Ovary (tissue), 10 donors: ENCODE measurements at places on chromosomes 3 and 15. TPM values are rescaled to one million over a fixed set of nuclear protein-coding genes. Genes with fewer than 3 reads are reported as not detected.
A peak's percentile ranks its signal among the peaks of the same experiment; 100 is the strongest.

- no peaks in the 10 kb centered on the region for H3K27me3 ChIP-seq
- H3K27ac ChIP-seq = no peak overlapping the region
- H3K36me3 ChIP-seq = no peaks in the 10 kb centered on the region
Measured at GRCh38 chr15:45439521-45440260, 61.3 kb upstream of the GATM start.

DNA sequence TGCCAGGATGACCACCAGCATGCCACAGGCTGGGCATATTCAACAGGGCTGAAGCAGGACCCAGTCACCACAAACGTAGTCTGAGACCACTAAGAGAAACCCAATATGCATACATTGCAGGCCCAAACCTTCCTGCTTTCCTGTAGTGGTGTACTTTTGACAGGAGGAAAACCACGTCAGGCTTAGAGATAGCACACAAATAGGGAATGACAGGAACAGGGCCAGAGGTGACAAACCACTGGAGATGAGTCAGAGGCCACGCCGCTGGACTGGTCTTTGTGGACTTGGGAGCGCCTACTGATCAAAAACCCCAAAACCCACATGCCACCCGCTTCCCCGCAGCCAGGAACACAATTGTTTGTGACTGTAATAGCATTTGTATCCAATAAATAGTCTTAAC, 3.6 kb upstream of the EFCAB12 start:
- no peaks in the 10 kb centered on the region for H3K4me1 ChIP-seq
- DNase-seq = no peak
- H3K4me3 ChIP-seq = no peak overlapping the region
- no peak overlapping the region for H3K27ac ChIP-seq
- no peaks in the 10 kb centered on the region for H3K27me3 ChIP-seq

DNA sequence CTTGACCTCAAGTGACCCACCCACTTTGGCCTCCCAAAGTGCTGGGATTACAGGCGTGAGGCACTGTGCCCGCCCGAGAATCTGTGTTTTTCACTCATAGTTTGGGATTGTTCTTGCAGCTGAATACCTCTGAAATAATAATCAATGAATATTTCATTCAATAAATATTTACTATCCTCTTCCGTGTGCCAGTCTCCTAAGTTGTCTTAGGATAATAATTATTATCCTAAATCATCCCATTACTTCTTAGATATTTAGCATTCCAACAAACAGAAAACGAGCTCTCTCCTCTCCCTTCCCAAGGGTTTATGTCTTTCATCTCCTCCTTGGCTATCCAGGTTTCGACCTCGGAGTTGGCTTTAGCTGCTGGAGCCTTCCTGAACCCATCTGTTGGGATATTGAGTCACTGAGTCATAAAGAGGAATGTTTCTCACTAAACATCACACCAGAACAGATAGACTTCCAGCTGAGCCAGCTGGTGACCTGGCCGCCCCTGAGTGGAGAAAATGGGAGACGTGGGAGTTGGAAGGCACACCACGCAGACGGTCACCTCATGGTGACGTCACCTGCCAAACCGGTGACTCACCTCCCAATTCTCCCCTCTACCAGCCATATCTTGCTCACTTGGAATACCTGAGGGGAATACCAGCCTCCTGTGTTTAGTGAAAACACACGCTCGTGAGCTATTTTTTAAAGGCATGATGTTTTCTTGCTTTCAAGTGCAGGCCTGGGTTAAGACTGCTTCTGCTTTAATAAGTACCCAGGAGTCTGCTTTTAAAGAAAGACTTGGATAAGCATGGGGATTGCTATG, 43.9 kb downstream of the BHLHE40 start:
- H3K27ac ChIP-seq = no peak overlapping the region
- no peak overlapping the region for H3K4me3 ChIP-seq
- H3K4me1 ChIP-seq = peaks cover 4% of the 10 kb centered on the region
- H3K27me3 ChIP-seq = no peaks in the 10 kb centered on the region

- H3K4me3 ChIP-seq = no peak overlapping the region
- H3K27me3 ChIP-seq = no peaks in the 10 kb centered on the region
- no peaks in the 10 kb centered on the region for H3K36me3 ChIP-seq
- peak overlapping the region; percentile 95 for H3K27ac ChIP-seq
Measured at GRCh38 chr3:148957586-148957985, 33.8 kb upstream of the GYG1 start.

DNA sequence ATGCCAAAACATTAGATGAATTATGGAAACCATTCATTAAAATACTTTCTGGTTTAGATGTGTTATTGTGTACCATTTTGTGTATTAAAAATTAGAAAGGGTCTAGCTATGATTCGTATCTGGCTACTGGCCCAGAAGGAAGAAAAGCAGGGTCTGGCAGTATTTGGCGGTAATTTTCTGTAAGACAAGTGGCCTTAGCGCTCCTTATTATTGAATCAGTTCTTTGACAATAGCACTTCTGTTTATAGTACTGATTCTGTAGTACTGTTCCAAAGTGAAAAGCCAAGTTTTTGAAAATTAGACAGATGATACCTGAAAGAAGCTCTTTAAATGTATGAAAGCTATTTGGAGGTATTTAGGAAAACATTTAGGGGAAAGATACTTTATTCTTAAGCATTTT, 10.2 kb downstream of the GLCE start:
- H3K27me3 ChIP-seq = no peaks in the 10 kb centered on the region
- no peak for DNase-seq
- no peaks in the 10 kb centered on the region for H3K4me1 ChIP-seq
- no peaks in the 10 kb centered on the region for H3K36me3 ChIP-seq
- no peak overlapping the region for H3K4me3 ChIP-seq

DNA sequence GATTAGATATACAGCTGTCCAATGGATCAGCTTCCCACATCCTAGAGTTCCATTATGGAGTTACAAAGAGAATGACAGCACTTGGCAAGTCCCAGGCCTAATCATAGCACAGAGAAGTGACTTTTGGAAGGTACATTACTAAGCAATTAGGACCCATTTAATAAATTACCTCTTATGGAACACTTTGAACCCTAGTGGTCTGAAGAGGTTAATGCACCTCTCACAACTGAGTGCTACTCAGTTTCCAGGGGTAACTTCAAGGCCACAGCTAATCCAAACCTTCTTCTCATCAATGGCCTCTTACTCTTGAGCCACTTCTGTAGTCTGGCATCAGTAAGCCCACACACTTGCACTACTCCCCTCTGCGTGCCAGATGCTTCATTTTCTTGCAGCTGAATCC, 34.9 kb upstream of the MEIS2 start:
- no peak overlapping the region for H3K27ac ChIP-seq
- no peaks in the 10 kb centered on the region for H3K27me3 ChIP-seq
- DNase-seq = no peak
- H3K4me1 ChIP-seq = no peaks in the 10 kb centered on the region
- H3K4me3 ChIP-seq = no peak overlapping the region

GRCh38 chr3:89503891-89504391, 396.5 kb downstream of the EPHA3 start:
- no peak for DNase-seq
- H3K27me3 ChIP-seq = no peaks in the 10 kb centered on the region
- no peak overlapping the region for H3K4me3 ChIP-seq
- H3K36me3 ChIP-seq = no peaks in the 10 kb centered on the region

ASB14 gene
- not detected for total RNA-seq

CILP gene
- 10.5 TPM for total RNA-seq

PLA2G4D gene
- 0.11 TPM for total RNA-seq

SLC51B gene
- total RNA-seq = 0.27 TPM

TIGIT gene
- total RNA-seq = not detected

SLC28A2 gene
- not detected for total RNA-seq

SLC6A1 gene
- total RNA-seq = 0.95 TPM

TP63 gene
- 0.18 TPM for total RNA-seq
